ENCODE measurements at places on chromosomes 16 and 17.

DNA sequence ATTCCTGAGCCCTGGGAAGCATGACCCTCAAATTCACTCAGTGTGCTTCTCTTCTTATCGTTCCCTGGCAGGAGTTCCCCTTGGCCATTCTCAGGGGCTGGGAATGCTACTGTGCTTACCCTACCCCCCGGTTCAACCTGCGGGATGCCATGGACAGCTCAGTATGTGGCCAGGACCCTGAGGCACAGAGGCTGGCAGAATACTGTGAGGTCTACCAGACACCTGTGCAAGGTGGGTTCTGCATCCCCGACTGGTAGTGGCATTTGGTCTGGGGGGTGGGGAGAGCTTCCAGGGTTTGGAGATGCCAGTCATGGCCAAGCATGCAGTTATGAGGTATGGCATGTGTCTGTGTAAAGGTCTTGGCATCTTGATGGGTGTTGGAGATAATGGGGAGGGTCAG, 39.4 kb downstream of the WSCD1 start:
- DNase-seq: no peak

- no peak for DNase-seq
These were observed 29.7 kb downstream of the MRC2 start for GRCh38 chr17:62657145-62657665.

DNA sequence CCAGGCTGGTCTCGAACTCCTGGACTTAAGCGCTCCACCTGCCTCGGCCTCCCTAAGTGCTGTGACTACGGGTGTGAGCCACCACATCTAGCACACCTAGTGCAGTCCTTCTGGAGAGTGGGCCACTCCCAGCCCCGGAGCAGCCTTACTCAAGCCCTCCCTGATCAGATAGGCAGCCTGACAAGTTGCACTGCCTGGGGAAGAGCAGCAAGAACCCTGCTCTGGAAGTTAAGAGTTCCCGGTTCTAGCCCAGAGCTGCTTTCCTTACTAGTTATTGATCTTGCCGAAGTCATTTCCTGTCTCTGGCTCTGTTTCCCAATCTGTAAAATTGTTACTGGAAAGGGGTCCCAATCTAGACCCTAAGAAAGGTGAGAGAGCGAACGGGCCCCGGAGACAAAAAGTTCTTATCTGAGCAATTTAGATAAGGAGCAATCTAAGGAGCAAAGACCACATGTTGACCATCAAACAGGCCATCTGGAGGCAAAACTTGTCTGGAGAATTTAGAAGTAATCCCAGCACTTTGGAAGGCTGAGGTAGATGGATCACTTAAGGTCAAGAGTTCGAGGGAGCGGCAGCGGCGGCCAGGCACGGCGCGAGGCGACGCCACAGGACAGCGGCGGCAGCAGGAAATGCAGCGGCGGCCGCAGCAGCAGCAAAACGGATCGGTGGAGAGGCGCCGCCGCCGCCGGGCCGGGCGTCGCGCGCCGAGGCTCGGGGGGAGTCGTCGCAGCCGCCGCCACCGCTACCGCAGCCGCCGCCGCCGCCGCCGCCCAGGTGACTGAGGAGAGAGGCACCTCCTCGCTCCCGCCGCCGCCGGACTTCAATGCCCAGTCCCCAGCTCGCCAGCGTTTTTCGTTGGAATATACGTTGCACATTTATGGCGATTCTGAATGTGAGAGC, 4.3 kb upstream of the NAGLU start:
- peak; percentile 60 for DNase-seq

DNA sequence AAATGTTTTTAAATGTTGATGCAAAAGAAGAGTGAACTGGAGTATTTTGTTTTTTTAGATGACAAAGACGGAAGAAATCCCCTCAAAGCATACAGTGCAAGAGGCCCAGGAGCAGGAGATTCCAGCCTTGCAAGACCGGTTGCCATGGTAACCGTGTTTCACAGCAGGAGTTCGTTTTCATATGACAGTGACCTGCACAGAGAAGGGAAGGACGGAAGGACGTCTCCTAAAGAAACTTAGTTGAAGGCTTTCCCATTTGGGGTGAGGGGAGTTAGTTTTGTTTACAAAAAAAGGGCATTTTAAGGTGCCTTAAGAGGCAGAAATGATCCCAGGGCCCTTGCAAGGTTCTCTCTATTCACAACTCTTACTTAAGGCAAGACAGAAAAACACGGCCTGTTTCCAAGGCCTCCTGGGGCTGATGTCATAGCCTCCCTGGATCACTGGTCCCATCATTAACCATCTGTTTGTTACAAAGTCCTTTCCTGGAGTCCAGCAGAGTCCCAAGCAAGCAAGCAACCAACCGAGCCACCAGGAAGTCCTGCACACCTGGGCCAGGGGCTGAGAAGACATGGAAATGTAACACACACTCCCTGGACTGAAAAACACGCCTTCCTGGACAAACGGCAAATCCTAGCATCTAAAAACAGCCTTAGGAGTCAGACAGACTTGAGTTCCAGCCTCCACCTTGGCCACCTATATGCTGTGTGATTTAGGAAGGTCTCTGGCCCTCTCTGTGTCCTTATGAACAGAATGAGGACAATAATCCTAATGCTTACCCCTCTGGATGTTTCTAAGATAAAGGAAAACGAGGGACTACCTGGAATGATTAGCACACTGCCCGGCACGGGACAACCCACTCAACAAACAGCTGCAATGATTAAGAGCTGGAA, 30.3 kb upstream of the RPH3AL start:
- peak; percentile 16 for DNase-seq

GRCh38 chr17:65529040-65529633, 32.3 kb downstream of the AXIN2 start:
- DNase-seq: no peak

DNA sequence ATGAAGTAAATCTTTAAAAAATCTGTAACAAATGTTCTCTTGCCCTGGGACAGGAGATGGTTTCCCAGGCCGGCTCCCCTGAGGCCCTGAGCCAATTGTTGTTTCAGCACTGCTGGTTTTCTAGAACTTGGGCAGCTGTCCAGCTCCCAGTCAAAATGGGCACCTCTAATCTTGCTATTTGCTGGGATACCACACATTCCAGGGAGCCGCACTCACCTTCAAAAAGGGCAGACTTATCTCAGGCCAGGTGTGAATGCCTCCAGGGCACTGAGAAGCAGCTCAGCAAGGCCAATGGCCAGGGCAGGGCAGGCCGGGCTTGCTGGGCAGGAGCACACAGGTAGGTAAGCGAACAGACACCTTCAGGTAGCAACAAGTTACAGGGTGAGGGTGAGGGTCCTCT, 24.4 kb downstream of the TRIM16 start:
- no peak for DNase-seq

- DNase-seq: no peak
These were observed 44.0 kb downstream of the NSRP1 start for GRCh38 chr17:30160419-30161172.

DNA sequence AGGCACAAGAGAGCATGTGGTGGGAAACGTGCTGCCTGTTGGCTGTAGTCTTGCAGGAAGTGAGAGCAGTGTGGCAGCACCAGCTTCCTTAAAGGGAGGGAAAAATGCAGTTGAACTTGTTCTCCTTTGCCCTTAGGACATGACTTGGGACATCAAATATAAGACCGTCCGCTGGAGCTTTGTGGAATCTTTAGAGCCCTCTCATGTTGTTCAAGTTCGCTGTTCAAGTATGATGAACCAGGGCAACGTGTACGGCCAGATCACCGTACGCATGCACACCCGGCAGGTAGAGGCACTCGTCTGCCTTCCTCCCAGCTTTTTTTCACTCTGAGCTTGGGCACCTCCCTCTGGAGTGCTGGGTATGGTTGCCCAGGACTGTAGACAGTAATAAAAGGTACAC, 23.3 kb downstream of the GPR179 start:
- no peak for DNase-seq

DNA sequence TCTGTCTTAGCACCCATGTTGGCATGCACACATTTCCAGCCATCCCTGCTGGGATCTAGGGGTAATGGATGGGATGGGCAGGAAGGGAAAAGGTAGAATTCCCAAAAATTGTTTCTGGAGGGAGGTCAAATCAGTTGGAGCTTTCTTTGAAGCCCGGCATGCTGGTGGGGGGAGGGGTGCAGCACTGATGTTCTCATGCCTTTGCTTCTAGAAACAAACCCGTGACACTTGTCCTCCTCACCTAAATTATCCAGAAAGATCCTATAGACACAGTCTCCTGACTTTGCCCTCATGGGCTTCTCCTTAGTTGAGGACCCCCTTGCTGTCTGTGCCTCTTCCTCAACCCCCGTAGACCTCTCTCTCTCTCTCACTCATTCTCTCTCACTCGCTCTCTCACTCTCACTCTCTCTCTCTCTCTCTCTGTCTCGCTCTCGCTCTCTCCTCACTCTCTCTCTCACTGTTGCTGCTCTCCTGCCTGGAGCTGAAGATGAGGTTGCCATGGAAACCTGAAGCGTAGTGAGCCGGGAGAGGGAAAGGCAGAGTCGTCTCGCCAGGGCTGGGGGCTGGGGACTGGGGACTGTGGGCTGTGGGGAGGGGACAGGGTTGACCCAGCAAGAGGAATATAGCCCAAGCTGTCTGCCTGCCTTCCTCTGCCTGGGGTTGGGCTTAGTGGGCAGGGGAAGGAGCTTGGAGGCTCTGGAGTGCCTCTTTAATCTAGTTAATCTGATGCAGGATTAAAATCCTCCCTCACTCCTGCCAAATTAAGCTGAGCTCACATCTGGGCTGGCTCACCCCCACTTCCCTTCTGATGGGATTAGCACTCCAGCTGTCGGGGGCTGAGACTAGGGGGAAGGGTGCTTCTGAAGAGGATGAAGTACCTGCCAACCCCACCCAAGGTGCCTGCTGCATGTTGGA, 16.1 kb downstream of the LASP1 start:
- DNase-seq: no peak
